ENCODE measurements at places on chromosomes 5 and 9.

DNA sequence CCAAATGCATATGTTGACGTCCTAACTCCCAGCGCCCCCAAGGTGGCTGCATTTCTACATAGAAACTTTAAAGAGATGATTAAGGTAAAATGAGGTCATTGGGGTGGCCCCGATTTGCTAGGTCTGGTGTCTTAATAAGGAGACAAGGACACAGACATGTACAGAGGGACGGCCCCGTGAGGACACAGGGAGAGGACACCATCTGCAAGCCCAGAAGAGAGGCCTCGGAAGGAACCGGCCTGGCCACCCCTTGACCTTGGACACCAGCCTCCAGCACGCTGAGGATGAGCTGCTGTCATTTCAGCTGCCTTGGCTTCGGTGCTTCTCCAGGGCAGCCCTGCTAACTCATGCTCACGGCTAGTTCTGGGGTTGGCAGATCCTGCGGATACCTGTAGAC is 73.2 kb downstream of the MRPL36 start:
- peak; percentile 5 for DNase-seq

DNA sequence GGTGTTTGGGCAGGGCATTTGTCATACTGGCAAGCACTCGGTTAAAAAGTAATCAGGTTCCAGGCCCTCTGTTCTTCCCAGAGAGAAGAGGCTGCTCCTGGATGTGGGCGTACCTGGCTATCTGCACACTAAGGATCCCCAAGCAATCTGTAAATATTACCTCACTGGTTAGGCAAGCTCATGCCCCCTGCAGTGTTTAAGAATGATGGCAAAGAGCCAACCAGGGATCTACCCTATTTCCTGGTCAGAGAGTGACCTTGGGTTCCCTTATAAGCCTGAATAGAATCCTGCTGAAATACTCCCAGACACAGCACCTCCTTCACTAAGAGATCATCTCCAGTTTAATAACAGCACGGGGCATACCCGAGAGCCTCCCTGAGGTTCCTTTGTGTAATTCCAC is 181.2 kb downstream of the PIK3R1 start:
- DNase-seq, result no peak

DNA sequence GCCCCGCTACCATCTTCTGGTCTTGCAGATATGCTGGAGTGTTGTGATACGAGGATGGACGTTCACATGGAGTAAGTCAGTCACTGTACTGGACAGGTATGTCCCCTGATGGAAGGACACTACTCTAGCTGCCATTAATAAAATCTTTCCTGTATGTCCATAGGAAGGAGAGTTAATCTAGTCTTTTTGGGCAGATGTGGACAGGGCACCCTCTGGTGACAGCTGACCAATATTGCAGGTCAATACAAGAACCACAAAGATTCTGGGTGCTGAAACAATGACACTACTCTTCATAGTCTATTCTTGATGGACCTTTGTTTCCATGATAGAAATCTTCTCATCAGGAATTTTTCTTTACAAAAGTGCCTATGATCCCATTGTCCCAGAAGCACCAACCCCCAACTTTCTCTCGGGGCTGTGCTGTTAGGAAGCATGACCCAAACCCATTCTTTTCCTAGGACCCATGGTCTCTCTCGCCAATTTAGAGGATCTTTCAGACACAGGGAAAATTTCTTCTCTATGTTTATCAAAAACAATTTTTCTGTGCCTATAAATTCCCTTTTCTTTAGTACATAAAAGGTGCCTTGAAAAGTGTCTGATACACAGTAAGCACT is 376.9 kb downstream of the DTWD2 start:
- peak; percentile 25 for DNase-seq

- DNase-seq, result peak; percentile 48
These were observed 190.6 kb downstream of the MAT2B start for GRCh38 chr5:163695830-163696578.

- no peak for DNase-seq
These were observed 48.1 kb downstream of the CFAP90 start for GRCh38 chr5:7802855-7803254.

- DNase-seq, result peak; percentile 34
These were observed 4.4 kb upstream of the EBF1 start for GRCh38 chr5:159104051-159104651.

GRCh38 chr5:179422213-179422855 is 77.1 kb upstream of the ADAMTS2 start:
- no peak for DNase-seq

- no peak for DNase-seq
These were observed 566.0 kb upstream of the CDH18 start for GRCh38 chr5:20554001-20554400.

DNA sequence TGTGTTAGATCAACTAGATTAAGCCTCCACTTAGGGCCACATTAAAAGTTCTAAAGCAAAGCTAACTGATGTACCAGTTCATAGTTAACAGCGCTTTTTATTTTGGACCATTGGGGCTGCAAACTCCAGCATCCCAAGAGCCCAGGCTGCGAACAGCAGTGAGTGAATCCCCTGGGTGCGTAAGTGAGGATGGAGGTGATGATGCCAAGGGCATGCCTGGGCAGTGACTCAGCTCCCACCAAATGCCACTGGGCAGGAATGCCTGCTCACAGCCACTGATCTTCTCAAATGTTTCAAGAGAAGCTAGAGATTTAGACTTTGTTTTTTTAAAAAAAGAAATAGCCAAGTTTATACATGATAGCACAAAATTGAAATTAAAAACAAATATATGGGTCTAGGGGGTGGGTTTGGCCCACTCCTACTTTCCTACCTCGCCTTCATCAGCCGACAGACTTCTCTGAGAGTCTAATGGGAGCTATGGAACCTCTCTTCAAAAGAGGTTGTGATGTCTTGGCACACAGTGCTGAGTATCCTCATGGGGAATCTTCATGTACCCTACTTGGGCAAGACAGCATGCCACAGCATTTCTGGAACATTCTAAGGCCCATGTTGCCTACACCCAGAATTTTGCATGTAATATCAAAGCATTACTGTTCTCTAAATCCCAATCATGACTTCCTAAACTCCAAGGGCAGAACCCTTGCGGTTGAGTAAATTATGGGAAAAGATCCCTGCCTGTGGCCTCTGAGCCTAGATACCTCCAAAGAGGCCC is 398.1 kb downstream of the EBF1 start:
- DNase-seq, result no peak

DNA sequence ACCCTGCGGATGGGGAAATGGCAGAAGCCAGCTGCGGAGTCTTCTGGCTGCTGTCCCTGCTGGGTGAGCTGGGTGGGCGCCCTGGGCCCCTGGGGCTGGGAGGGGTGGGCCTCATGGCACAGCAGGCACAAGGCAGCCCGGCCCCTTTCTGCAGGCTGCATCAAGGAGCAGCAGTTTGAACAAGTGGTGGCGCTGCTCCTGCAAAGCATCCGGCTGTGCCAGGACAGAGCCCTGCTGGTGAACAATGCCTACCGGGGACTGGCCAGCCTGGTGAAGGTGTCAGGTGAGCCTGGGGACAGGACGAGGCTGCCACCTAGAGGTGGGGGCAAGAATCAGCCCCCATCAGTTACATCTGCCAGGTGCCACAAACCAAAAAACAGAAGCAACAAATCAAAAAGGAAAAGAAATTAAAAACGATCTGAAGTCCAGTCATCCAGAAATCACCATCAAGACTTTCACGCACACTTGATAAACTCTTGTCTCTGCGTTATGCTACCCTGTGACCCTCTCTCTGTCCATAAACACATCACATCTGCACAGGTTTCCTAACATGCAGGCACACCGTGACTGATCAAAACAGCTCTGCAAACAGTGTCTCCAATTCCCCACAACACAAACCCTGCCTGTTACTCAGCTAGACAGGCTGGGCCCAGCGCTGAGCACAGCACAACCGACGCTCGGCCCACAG is 13.9 kb downstream of the REXO4 start:
- no peak for DNase-seq

- DNase-seq, result no peak
These were observed 459.4 kb upstream of the ITGA1 start for GRCh38 chr5:52328220-52328806.

DNA sequence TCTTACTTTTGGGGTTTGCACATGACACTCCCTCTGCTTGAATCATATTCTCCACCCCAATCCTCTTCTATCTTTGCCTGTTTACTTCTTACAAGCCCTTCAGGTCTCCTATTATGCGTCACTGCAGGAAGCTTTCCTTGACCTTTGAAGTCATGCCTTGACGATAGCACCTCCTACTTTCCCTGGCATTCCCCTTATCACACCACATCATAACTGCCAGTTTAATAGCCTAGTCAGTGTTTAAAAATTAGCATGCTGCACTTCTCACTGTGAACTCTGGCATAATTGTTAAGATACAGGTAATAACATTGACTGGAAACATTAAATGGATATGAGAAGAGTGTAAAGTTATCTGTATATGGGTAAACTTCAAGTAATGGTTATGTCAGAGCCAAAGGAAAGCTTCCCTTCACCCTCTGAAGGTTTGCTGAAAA is 37.1 kb upstream of the CEP120 start:
- no peak for DNase-seq

DNA sequence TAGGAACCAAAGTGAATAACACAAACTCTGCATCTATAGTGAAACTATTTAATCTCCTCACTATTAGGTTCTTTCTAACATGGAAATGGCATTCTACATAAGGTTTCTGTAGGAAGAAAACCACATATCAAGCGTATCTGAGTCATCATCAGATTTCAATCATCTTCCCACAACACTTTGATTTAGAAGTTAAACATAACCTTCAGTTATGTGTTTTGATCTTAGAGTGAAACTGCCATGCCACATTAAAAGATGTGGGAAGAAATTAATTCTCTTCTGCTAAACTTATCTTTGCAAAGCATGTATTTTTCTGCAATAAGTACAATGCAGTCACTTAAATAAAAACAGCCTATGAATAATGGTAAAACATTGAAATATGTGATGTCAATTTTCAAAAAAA is 55.0 kb downstream of the MEF2C start:
- DNase-seq, result no peak

DNA sequence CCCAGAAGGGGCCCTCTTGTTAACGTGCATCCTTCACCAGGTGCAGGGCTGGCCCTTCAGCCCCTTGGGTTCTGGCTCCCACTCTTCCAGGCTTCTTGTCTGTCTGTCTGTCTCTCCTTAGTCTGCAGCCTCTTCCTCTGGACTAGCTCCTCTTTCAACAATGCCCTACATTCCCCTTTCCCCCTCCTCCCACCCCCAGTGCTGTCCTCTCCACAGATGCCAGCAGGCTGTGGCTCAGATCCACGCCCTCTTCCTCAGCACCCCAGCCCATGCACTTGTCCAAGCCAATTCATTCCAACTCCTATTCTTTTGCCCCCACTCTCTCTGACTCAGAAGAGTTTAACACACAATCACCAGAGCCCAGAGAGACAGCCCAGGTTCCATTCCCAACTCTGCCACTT is 45.2 kb upstream of the ALDH1B1 start:
- no peak for DNase-seq

DNA sequence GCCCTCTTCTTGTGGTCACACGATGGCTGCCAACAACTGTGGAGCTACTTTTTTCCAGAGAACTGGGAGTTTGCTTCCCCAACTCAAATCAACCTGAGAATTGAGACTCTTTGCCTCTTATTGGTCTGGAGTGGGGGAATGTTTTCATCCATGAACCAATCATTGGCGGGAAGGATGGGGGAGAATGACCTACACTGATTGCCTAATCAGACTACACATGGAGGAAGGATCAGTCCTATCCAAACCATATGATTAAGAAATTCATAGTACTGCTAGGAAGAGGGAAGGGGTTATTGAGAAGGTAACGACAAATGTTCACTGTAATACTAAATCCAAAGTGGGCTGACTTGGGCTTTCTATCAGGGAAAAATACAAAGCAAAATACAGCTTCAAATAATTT is 7.9 kb upstream of the KIF2A start:
- DNase-seq, result no peak

- DNase-seq, result no peak
These were observed 13.8 kb downstream of the SMIM15 start for GRCh38 chr5:61148515-61148914.

GRCh38 chr5:40871177-40871576 is 30.0 kb downstream of the CARD6 start:
- DNase-seq, result no peak

- DNase-seq, result no peak
These were observed 72.5 kb downstream of the NPR3 start for GRCh38 chr5:32783661-32784060.

DNA sequence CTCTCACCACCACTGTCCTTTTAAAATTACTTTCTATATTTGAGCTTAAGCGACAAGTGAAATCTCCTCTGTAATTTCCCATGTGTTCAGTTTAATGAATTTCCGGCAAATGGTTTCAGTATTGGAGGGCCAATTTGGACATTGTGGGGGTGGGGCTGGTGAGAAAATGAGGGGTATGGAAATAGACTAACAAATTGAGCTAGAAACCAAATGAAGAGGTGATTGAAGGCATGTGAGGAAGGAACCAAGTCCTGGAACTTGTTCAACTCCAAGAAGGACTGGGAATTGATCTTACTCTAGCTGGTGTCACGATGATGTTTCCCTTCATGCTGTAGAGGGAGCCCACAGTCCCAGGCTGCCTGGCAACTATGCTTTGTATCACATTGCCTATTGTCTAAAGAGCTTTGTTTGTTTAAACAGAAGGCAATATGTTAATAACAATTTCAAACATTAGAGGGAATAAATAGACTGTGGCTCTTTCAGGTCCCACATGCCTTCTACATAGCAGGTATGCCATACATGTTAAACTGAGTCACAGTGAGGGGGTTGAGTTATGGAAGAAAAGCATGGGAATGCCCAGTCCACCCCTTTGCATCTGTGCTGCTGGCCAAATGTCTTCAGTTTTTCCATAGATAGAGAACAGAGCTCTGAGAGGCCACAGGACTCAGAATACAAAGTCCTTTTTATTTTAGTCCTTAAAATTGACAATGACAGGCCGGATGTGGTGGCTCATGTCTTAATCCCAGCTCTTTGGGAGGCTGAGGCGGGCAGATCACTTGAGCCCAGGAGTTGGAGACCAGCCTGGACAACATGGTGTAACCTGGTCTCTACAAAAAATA is 25.0 kb upstream of the MATR3 start:
- DNase-seq, result no peak

GRCh38 chr5:88667496-88668201 is 215.3 kb downstream of the MEF2C start:
- no peak for DNase-seq

GRCh38 chr5:74625742-74626241 is 14.7 kb downstream of the ENC1 start:
- no peak for DNase-seq

DNA sequence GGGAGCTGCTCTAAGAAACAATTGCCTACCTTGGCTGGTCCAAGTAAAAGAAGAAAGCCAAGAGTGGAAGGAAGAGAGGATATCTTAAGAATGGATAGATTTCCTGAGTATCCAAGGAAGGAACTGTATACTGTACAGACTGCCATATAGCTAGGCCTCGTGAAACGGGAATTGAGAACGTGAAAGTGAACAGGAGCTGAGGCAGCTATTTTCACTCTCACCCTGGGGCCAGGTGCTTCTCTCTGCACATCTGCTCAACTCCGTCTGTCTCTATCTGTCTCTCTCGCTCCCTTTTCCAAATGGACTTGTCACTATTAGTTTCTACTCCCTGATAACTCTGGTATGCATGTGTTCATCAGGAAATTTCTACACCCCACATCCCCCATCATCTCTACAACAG is 35.9 kb upstream of the TESK1 start:
- no peak for DNase-seq

- no peak for DNase-seq
These were observed 79.0 kb downstream of the SYK start for GRCh38 chr9:90880669-90881068.

All from femur (tissue), 1 donor.